ENCODE measurements at places on chromosomes 3 and 15.

DNA sequence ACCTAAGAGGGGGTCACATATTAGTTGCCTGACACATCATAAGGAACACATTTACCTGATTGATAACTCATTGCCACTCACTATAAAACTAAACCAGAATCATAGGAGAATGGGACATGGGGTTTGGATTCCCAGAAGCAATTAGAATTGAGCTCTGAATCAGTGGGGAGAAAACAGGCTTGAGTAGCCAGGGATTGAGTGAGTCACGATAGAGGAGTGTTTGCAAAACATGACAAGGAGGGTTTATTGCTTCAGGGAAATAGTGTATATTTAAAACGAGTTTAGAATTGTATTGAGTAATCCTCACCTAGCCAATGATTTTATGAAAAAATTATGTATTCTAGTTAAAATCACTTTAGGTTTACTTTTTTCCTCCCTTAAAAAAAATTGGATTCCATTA is 101.1 kb upstream of the THRB start:
- DNase-seq = no peak

DNA sequence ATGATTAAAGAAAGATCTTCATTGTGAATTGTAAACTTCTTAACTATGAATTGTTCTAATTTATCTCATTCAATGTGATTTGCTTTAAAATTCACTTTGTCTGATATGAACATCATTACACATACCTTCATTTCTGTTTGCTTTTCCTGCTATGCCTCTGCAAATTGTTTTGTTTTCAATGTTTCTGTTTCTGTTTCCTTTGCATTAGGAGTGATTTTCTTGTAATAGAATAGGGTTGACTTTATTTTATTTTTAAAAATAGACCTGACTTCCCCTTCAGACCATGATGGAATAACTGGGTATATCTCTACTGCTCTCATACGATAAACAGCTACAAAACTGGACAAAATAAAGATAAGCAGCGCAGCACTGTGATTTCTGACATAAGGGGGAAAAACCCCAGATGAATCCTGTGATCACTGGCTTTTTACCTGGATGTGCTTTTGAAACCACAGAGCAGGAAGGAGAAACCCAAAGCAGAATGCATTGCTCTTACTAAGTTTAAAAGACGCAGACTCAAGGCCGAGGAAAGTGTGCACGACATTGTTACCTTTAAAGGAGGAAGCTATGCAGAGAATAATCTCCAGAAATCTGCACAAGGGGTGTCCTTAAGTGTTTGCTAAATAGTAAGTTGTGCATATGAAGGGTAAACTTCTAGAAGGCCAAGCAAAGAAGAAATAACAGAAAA is 420.2 kb downstream of the TBC1D5 start:
- no peak for DNase-seq

- DNase-seq = no peak
Observed at GRCh38 chr3:193333229-193333628, 45.3 kb downstream of the ATP13A5 start.

DNA sequence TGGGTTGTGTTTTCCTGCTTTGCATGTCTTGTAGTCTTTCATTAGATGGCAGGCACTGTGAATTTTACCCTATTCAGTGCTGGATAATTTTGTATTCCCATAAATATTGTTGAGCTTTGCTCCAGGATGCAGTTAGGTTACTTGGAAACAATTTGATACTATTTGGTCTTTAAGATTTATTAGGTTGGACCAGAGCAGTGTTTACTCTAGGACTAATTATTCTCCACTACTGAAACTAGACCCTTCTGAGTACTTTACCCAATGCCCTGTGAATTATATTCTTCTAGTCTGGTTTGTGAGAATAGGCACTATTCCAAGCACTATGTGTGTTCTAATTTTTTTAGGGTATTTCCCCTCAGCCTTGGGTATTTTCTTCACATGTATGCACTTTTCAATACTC is 37.8 kb upstream of the TASOR start:
- DNase-seq = no peak

DNA sequence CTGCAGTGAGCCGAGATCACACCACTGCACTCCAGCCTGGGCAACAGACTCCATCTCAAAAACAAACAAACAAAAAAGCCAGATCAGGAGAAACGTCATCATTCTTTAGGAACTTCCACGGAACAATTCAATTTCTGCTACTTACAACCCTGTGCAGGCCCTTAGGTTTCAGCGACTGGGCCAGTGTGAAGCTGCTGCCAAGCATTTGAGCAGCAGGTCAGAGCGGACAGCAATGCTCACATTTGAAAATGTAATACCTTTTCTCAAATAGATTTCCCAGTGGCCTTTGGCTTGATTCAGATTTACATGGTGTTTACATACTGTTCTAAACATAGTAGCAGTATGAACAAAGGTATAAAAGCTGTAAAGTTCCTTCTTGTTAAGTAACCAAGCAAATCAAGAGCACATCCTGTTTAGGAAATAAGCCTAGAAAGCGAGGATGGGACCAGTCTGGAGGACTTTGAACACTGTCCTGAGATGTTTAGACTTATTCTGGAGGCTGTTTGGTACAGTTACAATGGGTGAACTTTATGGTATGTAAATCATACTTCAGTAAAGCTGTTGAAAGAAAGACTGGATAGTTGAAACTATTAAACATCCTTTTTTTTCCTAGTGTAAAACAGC is 141.2 kb downstream of the HCN4 start:
- no peak for DNase-seq

- DNase-seq = no peak
Observed at GRCh38 chr3:112124907-112125607, 8.0 kb downstream of the GCSAM start.

GRCh38 chr3:128775906-128776542 is 50.0 kb downstream of the RAB7A start:
- peak; percentile 26 for DNase-seq

- no peak for DNase-seq
Observed at GRCh38 chr15:94131875-94132274, 99.5 kb upstream of the MCTP2 start.

DNA sequence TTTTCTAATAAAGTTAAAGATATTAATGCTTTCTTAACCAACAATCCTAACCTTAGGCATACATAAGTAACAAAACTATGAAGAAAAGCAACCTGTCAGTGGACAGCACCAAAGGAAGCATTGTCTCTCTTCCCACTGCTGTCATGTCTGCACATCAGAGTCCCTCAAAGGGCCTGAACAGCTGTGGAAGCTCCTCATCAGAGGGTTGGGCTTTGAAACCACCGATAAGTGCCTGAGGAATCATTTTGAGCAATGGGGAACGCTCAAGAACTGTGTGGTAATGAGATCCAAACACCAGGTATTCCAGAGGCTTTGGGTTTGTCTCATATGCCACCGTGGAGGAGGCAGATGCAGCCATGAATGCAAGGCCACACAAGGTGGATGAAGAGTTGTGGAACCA is 182.5 kb downstream of the FMN1 start:
- DNase-seq = no peak

DNA sequence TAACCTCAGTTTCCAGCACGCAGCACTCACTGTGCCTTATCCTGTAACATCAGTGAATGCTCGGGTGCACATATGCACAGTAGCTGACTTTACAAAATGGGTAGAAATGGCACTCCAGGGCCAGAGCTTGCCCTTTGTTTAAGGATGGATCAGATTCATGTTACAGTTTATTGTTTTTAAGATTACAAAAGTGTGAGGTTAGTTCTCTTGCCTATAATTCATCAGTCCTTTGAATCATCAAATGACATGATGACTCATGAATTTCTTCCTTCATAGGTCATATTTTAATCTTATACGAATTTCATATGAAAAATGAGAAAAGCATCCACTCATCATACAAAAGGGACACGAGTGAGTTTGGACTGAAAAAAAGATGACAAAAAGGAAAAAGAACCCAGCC is 545.3 kb downstream of the GBE1 start:
- no peak for DNase-seq

DNA sequence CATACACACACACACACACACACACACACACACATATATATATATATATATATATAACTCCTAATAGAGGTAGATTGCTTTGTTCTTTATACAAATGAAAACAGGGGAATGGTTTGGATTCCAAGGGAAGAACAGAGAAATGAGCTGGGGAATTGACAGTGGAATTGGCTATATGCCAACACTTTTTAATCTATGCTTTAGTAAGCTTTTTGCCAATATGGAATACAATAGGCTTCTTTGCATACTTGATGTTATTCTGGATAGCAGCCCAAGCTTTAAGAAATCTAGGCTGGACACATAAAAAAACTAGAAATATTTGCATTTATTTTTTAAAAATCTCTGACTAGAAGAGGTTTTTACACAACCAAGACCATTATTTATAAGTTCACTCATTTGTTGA is 334.2 kb upstream of the MDFIC2 start:
- DNase-seq = no peak

- DNase-seq = no peak
Observed at GRCh38 chr15:90667073-90667754, 49.9 kb upstream of the BLM start.
